ENCODE measurements at places on chromosomes 4 and X.

- no peak for DNase-seq
Measured at GRCh38 chr4:141807103-141807891, 170.9 kb downstream of the IL15 start.

- DNase-seq: no peak
Measured at GRCh38 chr4:82201805-82202641, 171.8 kb downstream of the HNRNPD start.

- DNase-seq: no peak
Measured at GRCh38 chr4:137124278-137124932, 407.9 kb downstream of the PCDH18 start.

GRCh38 chr4:52038103-52038912, at the start of gene SGCB:
TSS of gene SGCB (minus strand) at chr4:52038299. CDS start at chr4:52038259, 40 bp downstream.
- DNase-seq: peak; percentile 76

DNA sequence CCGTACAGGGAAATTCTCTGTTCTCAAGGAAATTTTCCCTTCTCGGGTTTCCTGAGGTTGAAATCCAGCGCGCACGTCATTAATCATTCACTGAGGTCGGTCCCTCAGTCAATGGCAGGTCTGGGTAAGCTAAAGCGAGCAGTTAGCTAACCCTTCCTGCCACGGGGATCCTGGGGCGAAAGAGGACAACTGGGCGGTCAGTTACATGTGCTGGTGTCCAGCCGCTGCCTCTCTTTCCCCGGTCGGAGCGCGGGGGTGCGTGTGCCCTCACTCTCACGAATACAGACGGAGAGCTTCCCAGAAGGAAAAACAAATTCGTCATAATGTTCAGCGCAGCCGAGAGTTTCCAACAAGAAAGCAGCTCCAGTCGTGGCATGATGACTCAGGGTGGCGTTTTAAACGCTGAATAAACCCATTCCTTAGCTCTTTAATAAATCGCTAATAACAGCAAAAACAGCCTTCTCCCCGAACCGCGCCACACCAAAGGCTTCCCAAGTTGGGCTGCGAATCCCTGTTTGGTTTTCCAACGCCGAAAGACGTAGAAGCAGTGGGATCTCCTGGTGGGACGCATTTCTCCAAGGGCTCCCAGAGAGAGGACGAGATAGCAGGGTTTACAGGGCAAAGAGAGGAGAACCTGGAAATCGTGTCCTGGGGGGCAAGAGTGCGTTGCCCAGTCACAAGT, 752 bp upstream of the FGF5 start:
- no peak for DNase-seq

- DNase-seq: no peak
Measured at GRCh38 chr4:102620697-102621497, 119.7 kb downstream of the NFKB1 start.

- DNase-seq: no peak
Measured at GRCh38 chr4:148044912-148045352, 313.0 kb downstream of the ARHGAP10 start.

DNA sequence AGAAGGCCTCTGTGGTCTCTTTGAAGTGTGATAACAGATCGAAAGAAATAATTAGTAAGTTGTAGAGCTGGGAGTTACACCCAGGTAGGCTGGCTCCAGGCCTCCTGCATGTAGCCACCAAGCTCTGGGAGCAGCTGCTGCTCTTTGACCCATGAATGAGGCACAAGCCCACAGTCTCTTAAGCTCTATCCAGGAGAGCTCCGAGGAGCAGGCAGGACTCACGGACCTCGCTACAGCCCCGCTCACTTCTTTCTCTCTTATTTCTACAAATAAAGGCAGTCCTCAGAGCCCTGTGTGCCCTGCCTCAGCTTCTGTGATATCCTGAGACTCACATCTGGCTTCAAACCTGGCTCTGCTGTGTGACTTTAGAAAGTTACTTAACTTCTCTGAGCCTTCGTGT, 86.9 kb downstream of the EVC start:
- no peak for DNase-seq

DNA sequence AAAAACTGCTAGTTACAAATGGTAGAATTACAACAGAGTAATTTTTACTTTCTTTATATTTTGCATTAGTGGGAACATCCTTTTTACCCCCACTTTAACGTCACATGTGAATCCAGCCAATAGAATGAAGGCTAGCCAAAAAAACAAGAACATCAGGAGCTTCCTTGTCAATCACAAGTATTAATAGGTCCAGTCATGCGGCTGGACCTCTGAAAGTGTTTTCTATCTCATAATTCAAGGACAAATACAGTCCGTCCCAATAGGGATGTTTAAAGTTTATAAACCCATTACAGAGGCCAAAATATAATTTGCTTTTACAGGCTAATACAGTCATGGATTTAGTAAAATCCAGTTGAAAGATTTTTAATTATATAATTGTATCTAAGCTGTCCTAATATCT, 110.7 kb downstream of the APBB2 start:
- DNase-seq: no peak

- no peak for DNase-seq
Measured at GRCh38 chr4:6839579-6839978, 57.1 kb downstream of the KIAA0232 start.

DNA sequence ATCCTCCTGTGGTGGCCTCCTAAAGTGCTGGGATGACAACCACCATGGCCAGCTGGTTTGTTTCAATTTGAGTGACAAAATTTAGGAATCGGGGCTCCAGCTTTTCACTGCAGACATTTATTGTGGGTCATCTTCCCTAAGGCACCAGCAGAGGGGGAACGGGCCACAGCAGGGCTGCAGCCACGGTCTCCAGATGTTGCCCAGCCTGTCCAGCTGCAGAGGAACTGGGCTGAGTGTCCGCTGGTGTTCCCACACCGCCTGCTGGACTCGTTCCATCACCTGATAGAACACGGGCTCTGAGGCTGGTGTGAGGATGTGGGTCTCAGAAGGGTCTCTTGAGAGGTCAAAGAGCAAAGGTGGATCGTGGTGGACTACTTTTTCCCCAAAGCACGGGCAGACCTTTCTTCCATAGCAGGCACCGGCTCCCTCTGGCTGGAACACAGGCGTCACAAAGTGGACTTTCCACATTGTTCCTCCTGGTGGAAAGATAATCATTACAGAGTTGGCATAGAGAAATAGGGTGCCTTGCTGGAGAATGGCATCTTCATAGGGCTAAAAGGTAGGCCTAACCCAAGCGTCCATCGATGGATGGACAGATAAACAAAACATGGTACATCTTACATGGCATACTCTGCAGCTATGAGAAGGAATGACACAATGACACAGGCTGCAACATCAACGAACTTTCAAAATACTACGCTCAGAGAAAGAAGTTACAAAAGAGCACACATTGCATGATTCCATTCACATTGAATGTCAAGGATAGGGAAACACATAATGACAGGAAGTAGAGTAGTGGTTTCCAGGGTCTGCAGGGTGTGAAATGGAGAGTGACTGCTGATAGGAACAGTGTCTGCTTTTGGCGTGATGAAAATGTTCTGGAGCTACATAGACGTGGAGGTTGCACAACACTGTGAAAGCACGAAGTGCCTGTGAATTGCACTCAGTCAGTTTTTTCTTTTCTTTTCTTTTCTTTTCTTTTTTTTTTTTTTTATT, 5.9 kb upstream of the ARSD start:
- DNase-seq: no peak

- no peak for DNase-seq
Measured at GRCh38 chr4:57044279-57044678, 65.6 kb downstream of the POLR2B start.

DNA sequence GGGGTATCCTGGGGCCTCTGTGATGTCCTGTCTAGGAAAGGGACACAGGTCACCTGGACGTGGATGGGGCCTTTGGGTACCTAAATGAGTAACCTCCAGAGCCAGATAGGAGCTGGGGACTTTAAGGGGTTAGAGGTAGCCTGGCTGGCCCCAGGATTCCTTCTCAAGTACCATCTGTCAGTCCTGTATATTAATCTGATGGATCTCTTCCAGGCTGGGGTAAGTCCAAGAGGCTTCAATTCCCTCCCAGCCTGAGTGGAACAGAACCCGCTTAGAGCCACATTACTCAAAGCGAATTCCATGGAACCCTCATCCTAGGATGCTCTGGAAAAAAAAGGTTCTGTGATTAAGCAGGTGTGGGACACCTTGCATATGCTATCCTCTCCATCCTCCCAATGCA, 24.8 kb upstream of the MAP3K15 start:
- DNase-seq: no peak

DNA sequence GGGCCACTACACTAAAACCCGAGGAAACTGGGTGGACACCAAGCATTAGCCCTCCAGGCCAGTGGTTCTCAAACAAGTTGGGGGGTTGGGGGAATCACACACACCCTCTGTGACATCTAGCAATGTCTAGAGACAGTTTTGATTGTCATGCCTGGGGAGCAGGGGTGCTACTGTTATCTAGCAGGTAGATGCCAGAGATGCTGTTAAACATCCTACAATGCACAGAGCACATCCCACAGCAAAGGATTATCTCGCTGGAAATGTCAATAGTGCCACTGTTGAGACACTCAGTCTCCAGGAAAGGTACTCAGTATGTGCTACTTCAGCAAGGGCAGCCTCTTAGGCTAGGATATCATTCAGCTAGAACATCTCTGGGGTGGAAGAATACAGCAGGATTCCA, 1.3 kb downstream of the SMC1A start:
- DNase-seq: no peak

DNA sequence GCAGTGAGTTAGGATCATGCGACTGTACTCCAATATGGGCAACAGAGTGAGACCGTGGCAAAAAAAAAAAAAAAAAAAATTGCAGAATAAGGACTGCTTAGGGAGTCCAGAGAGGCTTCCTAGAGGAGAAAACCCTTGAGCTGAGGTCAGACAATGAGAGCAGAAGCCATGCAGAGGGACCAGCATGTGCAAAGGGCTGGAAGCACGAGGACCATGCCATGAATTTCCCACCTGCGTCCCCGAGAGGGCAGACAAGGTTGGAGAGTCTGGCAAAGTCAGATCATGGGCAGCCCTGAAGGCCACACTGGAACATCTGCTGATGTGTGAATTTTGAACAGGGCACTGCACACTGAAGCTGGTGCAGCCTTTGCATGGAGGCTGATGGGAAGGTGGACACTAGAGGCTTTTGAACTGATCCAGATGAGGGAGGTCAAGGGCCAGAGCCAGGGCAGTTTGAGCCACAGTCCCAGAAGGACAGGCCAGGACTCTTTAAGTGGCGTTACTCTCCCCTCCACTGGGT, 6.5 kb upstream of the JAKMIP1 start:
- no peak for DNase-seq

GRCh38 chrX:34382416-34382815, 250.3 kb upstream of the FAM47A start:
- no peak for DNase-seq

DNA sequence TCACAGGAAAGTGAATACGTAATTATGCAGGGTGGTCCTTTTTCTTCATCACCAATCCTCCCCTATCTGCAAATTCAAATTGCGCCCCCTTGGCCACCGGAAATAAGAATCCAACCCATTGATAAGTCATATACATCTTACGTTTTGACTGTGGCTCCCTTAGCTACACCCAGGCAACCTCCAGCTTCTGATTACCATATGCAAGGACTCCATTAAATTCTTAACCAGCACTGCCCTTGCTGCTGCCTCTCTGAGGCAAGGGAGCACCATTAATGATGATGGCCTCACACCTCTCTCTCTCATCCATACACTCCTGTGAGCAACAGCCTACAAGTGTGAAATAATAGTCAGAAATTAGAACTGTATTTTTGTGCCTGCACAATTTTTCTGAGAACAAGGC, 106.0 kb upstream of the NOCT start:
- DNase-seq: no peak

GRCh38 chrX:68878977-68879645, 50.3 kb downstream of the EFNB1 start:
- no peak for DNase-seq

GRCh38 chr4:74537459-74537858, 92.5 kb downstream of the AREG start:
- DNase-seq: no peak

DNA sequence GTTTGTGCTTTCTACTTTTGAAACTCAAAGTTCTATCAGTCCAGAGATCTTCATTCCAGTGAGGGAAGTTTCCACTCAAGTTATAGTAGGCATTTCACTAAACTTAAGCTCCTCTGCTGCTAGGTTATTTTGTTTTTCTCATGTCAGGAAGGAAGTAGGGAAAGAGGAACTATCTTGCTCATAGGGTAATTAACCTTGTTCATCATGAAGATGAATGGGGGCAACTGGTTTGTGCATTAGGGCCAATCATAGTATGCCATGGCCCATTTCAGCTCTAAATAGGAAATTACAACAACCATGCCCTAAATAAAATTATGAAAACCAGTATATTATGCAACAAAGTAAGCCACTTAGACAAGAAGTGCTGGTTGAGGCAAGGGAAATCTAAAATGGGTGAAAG, 804.7 kb upstream of the NDST4 start:
- no peak for DNase-seq

GRCh38 chrX:95760356-95760755, 924.3 kb upstream of the DIAPH2 start:
- DNase-seq: no peak

DNA sequence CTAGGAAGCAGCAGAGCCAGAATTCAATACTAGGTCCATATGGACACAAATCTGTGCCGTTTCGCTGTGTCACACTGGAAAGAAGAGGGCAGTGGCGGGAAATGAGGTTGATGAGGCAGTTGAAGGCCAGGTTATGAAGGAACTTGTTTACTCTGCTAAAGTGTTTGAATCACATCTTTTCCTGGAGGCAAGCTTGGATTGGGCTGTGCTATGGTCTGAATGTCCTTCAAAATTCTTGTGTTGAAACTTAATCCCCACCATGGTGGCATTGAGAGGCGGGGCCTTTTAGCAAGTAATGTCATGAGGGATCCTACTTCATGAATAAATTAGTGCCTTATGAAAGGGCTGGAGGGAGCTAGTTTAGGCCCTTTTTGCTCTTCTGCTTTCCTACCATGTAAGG, 2.1 kb upstream of the ERCC6L start:
- DNase-seq: no peak

- no peak for DNase-seq
Measured at GRCh38 chr4:13284932-13285331, 199.2 kb downstream of the RAB28 start.

DNA sequence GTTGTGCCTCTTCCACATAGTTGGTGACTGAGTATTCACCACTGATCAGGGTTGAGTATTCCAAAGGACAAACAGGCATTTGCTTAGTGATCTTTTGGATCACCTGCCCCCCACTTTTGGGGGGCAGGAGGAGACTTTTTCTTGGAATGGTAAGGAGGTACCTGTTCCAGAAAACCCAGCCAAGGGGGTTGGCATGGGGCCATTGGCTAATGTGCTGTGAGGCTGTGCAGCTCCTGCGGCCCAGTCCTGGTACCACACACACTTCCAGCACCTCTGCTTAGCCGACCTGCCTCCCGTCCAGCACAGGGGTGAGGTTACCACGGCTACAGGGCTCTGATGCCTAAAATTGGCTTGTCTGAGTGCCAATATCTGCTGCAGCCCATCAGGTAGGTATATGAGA, 40.1 kb upstream of the MGST2 start:
- no peak for DNase-seq

DNA sequence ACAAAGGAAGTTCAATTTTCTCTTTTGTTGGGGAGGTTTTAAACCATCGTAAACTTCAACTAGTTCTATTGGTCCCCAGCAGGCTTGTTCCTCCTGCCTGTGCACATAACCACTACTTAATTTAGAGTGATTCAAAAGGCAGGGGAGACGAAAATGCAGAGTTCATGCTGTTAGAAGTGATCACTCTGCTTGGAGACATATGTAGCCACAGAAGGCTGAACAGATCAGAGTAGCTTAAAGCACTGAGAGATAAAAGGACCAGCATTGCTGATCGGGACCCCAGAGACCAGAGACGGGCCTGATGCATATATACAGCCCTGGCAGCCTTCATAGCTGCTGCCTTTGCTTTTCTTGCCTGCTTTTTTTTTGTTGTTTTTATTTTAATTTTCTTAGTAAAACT, 662.0 kb upstream of the CPEB2 start:
- DNase-seq: no peak
